ENCODE measurements at places on chromosomes 4 and X. TPM values are rescaled to one million over a fixed set of nuclear protein-coding genes. Genes with fewer than 3 reads are reported as not detected.

DNA sequence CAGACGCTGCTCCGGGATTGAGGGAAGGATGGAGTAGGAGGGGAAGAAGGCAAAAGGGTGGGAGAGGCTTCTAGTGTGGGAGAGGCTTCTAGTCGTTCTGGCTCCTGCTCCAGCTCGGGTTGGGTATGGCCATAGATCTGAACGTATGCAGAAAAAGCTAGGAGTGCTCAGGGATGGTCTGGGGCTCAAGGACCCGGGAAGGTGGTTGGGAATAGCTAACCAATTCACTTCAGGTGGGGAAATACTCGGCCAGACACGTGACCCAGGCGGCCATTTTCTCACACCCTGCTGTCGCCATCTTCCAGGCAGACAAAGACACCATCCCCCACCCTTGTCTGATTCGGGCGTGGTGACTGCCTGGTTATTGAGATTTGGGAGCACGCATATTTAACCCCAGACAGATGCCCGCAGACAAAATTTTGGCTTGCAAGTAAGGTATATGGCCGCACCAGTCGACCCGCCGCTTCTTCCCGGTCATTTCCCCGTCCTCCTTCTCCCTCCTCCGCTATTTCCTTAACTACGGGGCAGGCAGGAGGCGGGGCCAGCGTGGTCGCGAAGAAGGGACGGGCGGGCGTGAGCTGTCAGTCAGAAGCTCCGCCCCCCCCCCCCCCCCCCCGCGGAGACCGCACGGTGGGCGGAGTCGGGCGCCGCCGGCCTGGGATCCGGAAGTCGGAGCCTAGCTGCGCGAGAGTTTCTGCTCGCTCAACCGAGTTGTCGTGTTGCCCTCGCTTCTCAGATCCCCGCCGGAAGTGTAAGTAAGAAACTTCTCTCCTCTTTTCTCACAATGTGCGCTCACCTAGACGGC, at the start of gene GNL3L:
TSS of gene GNL3L (plus strand) at position 668 of the 805 bp plus-strand sequence. CDS start 2,348 bp downstream, outside the sequence.
- no peaks in the 10 kb centered on the region for H3K36me3 ChIP-seq
- peak within 1 kb of the TSS; percentile 96 for H3K27ac ChIP-seq
- peak within 1 kb of the TSS; percentile 95 for H3K4me3 ChIP-seq
- peak; percentile 72 for DNase-seq
- no peaks in the 10 kb centered on the region for H3K27me3 ChIP-seq

DNA sequence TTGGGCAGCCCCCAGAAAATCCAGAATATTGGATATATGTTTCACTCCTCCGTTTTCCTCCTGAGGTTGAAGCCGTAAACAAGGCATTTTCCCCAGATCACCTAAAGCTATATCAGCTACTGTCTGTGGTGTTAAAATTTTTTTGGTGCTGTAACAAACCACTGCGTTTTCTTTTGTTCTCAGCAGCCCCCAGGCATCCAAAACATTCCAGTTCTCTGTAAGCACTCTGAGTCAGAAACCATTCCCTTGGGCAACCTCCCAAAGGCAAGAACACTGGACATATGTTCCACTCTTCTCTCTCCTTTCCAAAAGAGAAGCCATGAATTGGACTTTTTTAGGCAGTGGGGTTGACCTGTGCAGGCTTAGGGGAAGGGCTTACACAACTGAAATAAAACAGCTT, 310.9 kb downstream of the MID1IP1 start:
- H3K27me3 ChIP-seq = no peaks in the 10 kb centered on the region
- H3K36me3 ChIP-seq = no peaks in the 10 kb centered on the region
- no peak overlapping the region for H3K27ac ChIP-seq
- no peak for DNase-seq
- H3K4me3 ChIP-seq = no peak overlapping the region

GRCh38 chr4:1384675-1385372, 21.4 kb downstream of the NKX1-1 start:
- no peak overlapping the region for H3K4me3 ChIP-seq
- DNase-seq = no peak
- no peaks in the 10 kb centered on the region for H3K27me3 ChIP-seq
- peaks cover 30% of the 10 kb centered on the region for H3K36me3 ChIP-seq
- H3K4me1 ChIP-seq = no peaks in the 10 kb centered on the region

- no peaks in the 10 kb centered on the region for H3K36me3 ChIP-seq
- DNase-seq = peak; percentile 8
- H3K4me1 ChIP-seq = no peaks in the 10 kb centered on the region
- H3K27ac ChIP-seq = no peak overlapping the region
These were observed 90.9 kb downstream of the EGF start for GRCh38 chr4:110003401-110004187.

- no peaks in the 10 kb centered on the region for H3K27me3 ChIP-seq
- H3K27ac ChIP-seq = no peak overlapping the region
- H3K4me3 ChIP-seq = no peak overlapping the region
- no peak for DNase-seq
These were observed 164.8 kb downstream of the AASDH start for GRCh38 chr4:56222514-56222913.

DNA sequence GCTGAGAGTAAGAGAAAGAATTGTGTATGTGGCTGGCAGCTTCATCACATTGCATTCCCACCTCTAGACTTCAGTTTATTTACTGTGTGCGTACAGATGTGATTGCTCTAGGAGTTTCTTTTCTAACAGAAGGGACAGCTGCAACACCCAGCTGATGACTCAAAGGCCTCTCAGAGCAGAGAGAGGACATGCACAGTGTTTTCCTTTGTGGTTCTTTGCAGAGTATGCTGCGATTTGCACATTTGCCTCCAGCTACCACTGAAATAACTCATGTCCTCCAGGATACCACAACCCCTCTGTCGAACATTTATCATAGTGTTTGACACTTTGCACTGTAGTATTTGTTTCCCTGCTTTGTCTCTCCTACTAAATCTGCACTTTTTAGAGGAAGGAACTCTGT, 294.1 kb downstream of the STIM2 start:
- peaks cover 29% of the 10 kb centered on the region for H3K4me1 ChIP-seq
- H3K4me3 ChIP-seq = no peak overlapping the region
- no peak overlapping the region for H3K27ac ChIP-seq
- DNase-seq = peak; percentile 59

DNA sequence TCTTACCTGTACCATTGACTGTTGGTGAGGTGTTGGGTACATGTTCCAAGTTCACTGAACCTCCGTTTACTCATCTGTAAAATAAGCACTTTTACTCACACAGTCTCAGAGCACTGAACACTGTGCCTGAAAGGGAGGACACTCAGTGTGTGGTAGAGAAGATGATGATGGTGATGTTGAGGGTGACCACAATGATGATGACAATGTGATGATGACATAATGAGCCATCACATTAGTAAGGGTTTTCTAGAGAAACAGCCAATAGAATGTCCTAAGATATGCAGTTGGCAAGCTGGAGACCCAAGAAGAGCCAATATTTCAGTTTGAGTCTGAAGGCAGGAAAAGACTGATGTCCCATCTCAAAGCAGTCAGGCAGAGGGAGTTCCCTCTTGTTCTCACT, 315.4 kb upstream of the IGFBP7 start:
- DNase-seq = no peak
- H3K27me3 ChIP-seq = peaks cover 2% of the 10 kb centered on the region
- no peaks in the 10 kb centered on the region for H3K36me3 ChIP-seq
- no peak overlapping the region for H3K27ac ChIP-seq

DNA sequence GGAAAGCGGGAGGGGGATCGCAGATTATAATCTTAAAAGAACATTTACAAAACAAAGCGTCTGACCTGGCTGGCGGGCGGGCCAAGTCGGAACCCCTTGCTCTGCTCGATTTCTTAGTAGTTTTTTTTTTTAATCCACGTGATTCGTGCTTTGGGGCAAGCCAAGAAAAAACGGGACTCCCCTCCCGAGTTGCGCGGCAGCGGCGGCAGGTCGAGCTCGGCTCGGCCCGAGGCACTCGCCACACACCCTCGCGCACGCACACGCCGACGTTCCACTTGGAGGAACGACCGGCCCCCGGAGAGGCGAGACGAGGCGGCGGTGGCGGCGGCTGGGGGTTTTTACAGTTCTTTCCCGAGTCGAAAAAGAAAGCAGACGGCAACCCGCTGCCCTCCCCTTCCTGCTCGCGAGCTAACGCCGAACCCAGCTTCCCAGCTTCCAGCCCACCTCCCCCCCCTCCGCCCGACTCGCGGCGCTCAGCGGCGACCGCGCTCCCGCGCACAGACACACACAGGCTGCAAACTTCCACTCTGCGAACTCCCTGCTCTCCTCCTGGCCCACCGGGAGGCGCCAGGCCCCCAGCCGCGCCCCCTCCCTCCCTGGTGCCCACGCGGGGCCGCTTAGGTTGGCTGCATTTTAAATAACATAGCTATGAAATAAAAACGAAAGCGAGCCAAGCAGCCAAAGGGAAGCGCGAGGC, 1.2 kb downstream of the BCOR start:
- no peaks in the 10 kb centered on the region for H3K27me3 ChIP-seq
- peak overlapping the region; percentile 58 for H3K27ac ChIP-seq
- H3K36me3 ChIP-seq = no peaks in the 10 kb centered on the region
- no peak for DNase-seq

GRCh38 chr4:19130866-19131265, 1109.3 kb upstream of the LCORL start:
- no peaks in the 10 kb centered on the region for H3K27me3 ChIP-seq
- peaks cover 43% of the 10 kb centered on the region for H3K4me1 ChIP-seq
- H3K36me3 ChIP-seq = no peaks in the 10 kb centered on the region

- no peak for DNase-seq
- H3K4me1 ChIP-seq = peaks cover 44% of the 10 kb centered on the region
- H3K36me3 ChIP-seq = peaks cover 36% of the 10 kb centered on the region
- peaks cover 11% of the 10 kb centered on the region for H3K27me3 ChIP-seq
- H3K27ac ChIP-seq = peak overlapping the region; percentile 90
These were observed 14.0 kb downstream of the SHOX start for GRCh38 chrX:644304-645281.

GRCh38 chr4:124202099-124202498, 510.4 kb downstream of the ANKRD50 start:
- no peak overlapping the region for H3K4me3 ChIP-seq
- no peak for DNase-seq
- H3K27me3 ChIP-seq = no peaks in the 10 kb centered on the region
- H3K4me1 ChIP-seq = peaks cover 70% of the 10 kb centered on the region
- no peaks in the 10 kb centered on the region for H3K36me3 ChIP-seq
- H3K27ac ChIP-seq = no peak overlapping the region

DNA sequence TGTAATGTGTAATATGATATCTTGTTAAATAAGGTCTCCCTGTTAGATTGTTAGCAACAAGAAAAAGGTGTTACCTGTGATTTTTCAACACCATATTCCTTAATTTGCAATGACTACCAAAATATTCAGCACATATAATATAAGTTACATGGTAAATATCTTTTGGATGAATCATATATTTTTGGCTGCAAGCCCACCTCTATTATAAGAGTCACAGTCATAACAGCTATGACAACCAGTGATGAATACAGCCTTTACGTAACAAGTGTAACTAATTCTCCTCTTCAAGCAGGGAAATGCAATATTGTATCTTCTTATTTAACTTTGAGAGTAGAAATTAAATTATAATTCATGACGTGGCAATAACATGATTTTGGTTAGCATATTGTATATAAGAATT, 187.0 kb downstream of the NLGN4X start:
- no peaks in the 10 kb centered on the region for H3K36me3 ChIP-seq
- no peak for DNase-seq
- H3K4me3 ChIP-seq = no peak overlapping the region
- no peaks in the 10 kb centered on the region for H3K27me3 ChIP-seq

DNA sequence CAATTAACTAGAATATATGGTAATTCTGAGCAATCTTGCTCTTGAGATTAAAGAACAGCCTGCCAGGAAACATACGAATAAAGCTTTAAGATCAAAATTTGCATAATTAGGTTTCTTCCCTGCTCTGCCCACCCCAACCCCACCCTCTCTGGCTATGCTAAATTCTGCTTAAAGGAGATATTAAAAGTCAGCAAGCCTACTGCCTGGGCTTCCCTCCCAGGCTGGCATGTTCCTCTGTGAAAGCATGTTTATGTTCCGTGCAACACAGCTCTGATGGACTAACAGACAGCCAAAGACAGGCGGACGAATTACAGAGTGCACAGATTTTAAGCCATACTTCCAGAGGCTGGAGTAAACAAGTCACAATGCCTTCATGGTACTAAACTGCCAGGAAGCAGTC, 28.4 kb downstream of the CD99L2 start:
- no peaks in the 10 kb centered on the region for H3K36me3 ChIP-seq
- peaks cover 26% of the 10 kb centered on the region for H3K4me1 ChIP-seq
- DNase-seq = no peak

DNA sequence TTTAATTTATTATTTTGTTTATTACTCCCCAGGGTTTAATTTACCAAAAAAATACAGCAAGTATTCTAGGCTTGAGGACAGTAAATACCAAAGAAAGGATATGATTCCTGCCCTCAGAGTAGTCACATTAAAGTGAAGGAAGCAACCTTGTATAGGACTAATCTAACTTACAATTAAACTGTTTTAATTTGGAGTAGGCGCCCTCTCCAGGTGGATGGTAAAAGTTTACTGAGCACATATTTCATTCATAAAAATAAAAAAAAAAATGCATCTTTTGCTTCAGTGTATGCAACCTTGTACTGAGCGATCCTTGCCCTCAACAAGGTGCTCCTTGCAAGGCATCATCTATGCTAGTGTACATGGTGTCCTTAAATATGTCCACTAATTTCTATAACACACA, 72.0 kb upstream of the MAGEB16 start:
- H3K4me3 ChIP-seq = no peak overlapping the region
- no peaks in the 10 kb centered on the region for H3K27me3 ChIP-seq
- no peak overlapping the region for H3K27ac ChIP-seq
- peak; percentile 0 for DNase-seq

DNA sequence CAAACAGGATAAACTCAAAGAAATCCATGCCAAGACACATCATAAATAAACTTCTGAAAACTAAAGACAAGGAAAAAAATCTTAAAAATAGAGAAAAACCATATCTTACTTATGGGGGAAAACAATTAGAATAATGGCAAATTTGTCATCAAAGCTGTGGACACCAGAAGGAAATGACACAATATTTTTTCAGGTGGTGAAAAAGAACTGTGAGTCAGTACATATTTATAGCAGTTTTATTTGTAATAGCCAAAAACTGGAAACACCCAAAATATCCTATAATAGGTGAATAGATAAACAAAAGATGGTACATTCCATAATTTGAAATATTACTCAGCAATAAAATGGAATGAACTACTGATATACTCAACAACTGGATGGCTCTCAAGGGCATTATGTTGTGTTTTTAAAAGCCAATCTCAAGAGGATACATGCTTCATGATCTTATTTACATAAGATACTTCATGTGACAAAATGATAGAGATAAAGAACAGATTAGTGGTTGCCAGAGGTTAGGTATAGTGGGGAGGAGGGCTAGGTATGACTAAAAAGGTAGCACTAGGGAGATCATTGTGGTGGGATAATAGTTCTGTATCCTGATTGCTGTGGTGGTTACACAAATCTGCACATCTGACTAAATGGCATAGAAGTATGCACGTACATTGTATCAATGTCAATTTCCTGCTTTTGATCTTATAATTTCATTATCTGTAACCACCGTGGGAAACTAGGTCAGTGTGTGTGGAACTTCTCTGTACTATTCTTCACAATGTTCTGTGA, 191.9 kb downstream of the PPP1R2C start:
- no peak overlapping the region for H3K4me3 ChIP-seq
- H3K27me3 ChIP-seq = no peaks in the 10 kb centered on the region
- H3K36me3 ChIP-seq = no peaks in the 10 kb centered on the region
- no peak for DNase-seq
- no peaks in the 10 kb centered on the region for H3K4me1 ChIP-seq

GRCh38 chr4:17785858-17786257, 4.4 kb upstream of the FAM184B start:
- peaks cover 44% of the 10 kb centered on the region for H3K4me1 ChIP-seq
- no peak overlapping the region for H3K4me3 ChIP-seq
- H3K27ac ChIP-seq = no peak overlapping the region

The ABCG2 gene
- 0.08 TPM for total RNA-seq

The SERPINA7 gene
- not detected for total RNA-seq

The USP51 gene
- total RNA-seq = 0.80 TPM

The IL1RAPL1 gene
- not detected for total RNA-seq
